ENCODE measurements at places on chromosomes 12 and 14.

DNA sequence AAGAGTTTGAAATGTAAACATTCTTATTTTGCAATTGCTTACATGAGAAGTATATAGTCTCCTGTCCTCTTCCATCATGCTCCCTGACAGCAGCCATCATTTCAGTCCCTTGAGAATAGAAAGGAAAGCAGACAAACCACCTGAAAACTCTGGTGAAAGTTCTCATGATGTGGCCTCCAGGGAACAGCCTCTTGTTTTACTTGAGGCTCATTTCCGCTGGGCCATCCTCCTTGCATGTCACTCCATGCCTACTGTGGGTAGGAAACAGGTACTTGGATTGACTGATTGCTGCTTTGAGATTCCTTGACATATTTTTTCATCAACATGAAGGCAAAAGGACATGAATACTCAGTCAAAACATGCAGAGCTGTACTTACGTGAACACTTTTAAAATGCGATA is 6.0 kb downstream of the SYT1 start:
- DNase-seq, result no peak

DNA sequence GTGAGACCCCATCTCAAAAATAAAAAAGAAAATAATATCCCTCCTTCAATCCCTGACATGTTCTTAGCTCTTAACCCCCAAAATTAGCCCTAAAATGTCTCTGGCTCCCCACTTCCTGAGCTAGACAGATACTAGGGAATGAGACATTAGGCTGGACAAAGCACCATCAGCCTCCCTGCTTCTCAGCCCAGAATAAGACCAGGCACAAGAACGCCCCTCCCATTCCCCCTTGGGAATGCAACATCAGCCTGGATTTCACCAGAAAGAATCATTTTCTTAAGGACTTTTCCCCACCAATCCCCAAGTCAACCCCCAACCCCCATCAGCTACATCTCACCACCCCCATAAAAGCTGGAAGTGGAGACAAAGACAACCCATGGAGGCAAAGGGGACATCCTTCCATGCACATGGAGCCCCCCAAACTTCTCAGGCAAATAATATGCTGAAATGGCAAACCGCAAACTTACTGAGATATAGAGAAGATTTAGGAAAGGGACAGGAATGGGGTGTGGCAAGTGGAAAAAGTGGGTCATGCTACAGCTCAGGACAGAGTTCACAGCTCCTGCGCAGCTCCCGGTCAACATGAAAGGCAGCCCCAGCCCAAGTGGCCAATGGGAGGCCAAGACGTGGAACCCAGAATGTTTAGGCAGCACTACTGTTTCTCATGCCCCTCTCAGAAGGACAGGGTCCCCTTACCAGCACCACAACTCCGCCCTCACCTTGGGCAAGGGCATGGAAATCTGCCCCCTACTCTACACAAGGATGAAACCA is 2.7 kb downstream of the CHD4 start:
- DNase-seq, result no peak

DNA sequence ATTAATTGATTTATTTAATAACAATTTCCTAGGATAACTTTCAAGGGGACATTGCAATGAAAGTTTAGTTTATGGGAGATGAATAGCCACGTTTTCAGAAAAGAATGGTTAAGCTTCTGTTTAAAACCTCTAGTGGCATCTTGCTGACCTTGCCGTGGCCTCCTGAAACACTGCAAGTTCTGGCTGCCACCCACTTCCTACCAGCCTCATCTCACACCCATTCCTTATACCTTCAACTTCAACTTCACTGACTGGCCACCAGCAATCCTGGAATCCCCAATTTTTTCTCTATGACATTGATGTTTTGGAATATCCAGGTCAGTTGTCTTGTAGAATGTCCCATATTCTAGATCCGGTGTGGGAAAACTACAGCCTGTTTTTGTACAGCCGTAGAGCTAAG is 5.2 kb upstream of the HELB start:
- no peak for DNase-seq

DNA sequence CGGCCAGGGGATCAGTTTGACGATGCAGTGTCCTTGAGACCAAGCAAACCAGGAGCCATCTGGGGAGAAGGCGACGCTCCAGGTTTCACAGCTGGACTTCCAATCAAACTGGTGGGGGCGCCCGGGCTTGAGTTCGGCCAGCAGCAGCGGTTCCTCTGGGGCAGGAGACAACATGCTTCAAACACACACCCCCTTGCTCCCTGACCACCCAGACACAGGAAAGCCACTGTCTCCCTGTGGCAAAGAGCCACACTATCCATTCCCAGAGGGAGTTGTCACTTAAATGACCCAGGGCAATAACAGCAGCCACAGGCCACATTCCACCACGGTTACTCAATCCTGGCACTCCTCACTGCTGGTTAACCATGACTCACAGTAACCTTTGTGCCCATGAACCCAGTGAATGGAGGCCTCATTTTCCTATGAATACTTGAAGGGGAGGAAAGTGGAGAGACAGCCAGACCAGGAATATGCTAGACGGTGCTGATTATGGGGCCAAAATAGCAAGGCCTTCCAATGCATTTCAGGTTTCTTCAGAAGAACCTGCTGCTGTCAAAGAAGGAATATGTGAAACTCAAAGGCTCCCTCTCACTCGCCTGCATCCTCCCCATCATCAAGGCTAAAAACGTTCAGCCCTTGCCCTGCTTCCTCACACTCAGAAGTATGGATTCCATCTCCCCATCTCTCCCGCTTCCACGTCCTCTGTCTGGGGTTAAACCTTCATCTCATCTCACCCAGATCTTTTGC is 8.5 kb downstream of the WSB2 start:
- peak; percentile 42 for DNase-seq

- peak; percentile 65 for DNase-seq
Measured at GRCh38 chr14:74574706-74575105, 37.3 kb downstream of the LTBP2 start.

DNA sequence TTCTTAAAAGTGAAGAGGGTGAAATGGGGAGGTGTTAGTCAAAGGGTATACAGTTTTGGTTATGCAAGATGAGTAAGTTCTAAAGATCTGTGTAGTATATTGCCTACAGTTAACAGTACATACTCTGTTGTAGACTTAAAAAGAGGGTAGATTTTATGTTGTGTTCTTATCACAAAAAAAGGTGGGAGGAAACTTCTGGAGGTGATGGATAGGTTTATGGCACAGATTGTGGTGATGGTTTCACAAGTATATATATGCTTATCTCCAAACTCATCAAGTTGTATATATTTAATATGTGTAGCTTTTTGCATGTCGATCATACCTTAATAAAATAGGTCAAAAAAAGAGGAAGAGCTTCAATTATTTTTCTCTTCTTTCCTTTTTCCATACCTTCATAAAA is 64.0 kb downstream of the PDE3A start:
- DNase-seq, result no peak

GRCh38 chr12:27730097-27730588 is 19.5 kb downstream of the MRPS35 start:
- no peak for DNase-seq

DNA sequence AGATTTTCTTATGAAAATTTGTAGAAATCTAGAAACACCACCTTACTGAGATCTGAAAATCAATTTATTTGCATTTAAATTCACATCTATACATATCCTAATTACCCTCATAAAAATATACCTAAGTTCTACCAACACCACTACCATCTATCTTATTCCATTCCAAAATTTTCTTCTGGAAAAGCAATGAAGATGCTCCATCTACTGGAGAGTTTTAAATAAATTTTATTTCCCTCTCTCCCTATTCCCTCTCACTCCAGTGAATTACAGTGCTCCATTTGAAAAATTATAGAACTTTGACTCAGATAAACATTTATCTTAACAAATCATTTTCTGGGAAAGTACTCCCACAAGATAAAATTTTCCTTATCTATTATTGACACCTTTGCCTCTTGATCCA is 2.3 kb upstream of the C14orf39 start:
- DNase-seq, result no peak

DNA sequence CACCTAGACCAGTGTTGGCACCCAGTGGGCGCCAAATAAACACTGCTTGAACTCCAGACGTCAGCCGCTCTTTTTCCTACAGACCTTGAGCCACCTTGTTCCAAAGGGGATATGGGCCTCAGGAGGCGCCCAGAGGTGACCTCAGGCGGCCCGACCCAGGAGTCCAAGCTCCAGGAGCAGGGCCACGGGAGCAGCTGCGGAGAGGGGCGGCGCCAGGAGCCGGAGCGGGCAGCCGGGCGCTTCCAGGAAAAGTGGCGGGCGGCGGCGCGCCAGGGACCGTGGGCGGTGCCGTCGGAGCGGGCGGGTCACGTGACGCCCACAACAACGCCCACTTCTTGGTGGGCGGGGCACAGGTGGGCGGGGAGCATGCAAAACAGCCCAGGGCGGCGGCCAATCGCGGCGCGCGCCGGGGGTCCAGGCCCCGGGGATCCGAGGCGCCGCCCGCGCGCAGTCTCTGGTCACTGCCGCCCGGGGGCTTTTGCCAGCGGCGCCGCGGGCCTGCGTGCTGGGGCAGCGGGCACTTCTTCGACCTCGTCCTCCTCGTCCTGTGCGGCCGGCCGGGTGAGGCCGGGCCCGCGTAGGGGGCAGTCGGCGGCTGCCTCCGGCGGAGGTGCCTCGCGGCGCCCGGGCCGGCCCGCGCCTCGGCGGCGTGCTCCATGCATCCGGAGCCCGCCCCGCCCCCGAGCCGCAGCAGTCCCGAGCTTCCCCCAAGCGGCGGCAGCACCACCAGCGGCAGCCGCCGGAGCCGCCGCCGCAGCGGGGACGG is at the start of gene ORAI1:
Gene ORAI1 (plus strand): TSS at position 444 of the 766 bp plus-strand sequence.
- peak; percentile 97 for DNase-seq

- no peak for DNase-seq
Measured at GRCh38 chr12:120408771-120409170, 29.1 kb upstream of the COX6A1 start.

GRCh38 chr12:91772411-91772810 is 373.2 kb downstream of the BTG1 start:
- no peak for DNase-seq

- no peak for DNase-seq
Measured at GRCh38 chr12:113700943-113701342, 229.3 kb upstream of the LHX5 start.

GRCh38 chr12:114412825-114413749 is 7.1 kb upstream of the TBX5 start:
- no peak for DNase-seq

DNA sequence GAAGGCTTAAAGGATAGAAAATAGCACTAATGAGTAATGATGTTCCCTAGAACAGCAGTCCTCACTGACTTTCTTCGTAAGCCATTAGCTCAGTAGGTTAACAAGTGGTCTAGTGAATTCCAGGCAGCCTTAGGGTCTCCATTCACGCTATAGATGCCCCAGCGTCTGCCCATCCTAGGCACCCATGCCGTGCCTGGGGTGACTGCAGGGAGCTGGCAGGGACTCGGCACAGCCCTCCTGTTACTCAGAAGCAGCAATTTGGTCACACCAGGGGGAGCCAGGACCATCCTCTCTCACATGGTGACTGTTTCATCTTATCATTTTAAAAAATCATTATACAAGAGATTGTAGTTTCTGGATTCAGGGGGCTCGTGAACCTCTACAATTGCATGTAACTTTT is 66.0 kb upstream of the TRAF3 start:
- DNase-seq, result no peak

DNA sequence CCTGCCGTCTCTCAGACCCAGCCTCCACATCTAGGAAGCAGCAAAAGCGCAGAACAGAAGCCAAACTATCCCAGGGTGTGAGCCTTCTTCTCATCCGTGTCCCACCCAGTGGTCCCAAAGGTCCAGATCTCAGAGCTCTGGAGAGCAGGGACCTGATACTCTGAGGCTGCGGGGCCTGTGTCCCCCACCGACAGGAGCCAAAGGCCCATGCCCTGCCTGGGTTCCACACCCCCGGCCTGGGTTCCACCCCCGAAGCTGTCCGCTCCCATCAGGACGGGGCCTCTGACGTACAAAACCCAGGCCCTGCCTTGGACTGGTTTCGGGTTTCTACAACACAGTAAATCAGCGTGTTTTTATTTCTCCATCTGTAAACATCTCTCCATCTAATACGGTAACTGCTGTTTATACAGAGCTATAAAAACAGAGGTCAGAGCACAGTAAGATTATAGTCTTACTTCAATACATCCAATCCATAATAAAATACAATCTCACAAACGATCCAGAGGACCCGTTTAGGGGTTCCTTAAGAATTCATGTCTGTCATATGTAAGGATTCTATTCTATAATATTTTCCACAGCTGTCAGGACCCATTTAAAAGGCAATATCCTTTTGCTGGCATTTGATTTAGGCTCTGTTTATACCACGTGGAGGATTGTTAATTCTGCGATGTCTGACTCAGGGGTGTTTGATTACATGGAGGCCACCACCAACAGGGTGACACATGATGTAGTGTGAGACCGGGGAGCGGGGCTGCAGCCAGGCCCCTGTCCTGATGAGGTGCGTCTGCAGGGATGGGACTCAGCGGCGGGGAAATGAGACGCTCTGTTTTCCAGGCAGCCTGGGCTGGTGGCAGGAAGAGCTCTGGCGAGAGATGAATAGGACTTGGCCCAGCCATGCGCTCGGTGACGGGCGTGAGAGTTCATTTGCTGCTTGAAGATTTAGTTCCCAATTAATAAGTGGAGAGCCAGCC is 110.3 kb downstream of the DICER1 start:
- no peak for DNase-seq

DNA sequence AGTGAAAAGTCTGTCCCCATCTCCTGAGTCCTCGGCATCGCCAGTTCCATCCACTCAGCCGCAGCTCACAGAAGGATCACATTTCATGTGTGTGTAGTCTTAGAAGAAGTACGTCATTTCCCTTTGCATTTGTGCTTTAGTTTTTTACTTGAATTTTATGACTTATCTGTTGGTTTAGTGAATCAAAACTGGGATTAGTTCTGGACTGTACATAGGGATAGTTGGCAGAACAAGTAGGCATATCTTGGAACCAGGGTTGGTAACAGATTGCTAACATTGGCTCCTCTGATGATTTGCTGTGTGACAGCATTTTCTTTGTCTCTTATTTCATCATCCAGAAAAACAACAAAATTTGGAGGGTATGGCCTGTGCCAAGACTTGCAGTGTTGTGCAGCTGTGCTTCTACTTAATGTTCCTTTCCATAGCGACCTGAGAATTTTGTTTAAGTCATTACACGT is 69.6 kb upstream of the AEBP2 start:
- no peak for DNase-seq

- DNase-seq, result no peak
Measured at GRCh38 chr12:21797539-21797938, 23.0 kb upstream of the KCNJ8 start.

DNA sequence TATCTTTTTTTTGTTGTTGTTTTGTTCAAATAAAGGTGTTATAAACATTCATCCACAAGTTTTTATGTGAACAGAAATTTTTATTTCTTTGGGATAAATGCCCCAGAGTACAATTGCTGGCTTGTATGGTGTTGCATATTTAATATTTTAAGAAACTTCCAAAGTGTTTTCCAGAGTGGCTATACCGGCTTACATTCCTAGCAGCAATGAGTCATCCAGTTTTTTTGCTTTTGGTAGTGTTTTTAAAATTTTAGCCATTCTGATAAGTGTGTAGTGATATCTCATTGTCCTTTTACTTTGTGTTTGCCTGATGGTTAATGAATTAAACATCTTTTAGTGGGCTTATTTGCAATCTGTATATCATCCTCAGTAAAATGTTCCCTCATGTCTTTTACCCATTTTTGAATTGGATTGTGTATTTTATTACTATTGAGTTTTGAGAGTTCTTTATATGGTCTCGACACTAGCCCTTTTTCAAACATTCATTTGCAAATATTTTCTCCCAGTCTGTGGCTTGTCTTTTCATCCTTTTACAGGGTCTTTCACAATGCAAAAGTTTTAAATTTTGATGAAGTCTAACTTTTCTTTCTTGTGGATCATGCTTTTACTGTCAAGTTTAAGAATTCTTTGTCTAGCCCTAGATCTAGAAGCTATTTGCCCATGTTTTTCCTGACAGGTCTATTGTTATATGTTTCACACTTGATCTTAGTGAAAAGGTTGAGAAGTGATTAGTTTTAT is 29.5 kb downstream of the PPP4R4 start:
- no peak for DNase-seq
